ENCODE measurements at places on chromosomes 11 and 22.

- DNase-seq = no peak
These were observed 90.2 kb downstream of the SEZ6L start for GRCh38 chr22:26259510-26259909.

DNA sequence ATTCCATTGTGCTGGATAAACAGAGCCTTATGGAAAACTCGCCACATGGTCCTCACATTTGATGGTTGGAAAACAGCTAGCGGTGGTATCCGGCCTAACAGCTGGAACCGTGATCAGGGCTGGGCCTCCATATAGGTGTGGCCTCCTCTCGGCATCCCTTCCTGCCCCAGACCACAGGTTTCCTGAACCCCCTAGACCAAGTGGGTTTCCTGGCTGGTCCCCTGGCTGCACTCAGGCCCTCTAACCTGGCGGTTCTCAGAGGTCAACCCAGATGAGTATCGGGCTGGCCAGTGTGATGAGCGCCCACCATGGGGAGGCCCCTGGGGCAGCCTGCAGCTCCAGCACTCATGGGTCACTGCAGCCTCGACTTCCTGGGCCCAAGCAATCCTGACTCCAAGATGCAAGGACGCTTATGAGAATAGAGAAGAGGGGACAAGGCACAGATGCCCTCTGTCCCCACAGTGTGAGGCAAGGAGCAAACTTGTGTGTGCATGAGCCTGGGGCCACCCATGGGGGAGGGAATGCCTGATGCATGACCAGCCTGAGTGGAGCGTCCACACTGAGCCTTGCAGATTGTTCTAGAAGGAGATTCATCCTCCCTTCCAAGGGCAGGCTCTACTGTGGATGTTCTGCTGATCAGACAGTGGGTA is 53.4 kb upstream of the WNT7B start:
- DNase-seq = peak; percentile 2

- no peak for DNase-seq
These were observed 40.1 kb upstream of the POU2AF1 start for GRCh38 chr11:111419181-111419580.

DNA sequence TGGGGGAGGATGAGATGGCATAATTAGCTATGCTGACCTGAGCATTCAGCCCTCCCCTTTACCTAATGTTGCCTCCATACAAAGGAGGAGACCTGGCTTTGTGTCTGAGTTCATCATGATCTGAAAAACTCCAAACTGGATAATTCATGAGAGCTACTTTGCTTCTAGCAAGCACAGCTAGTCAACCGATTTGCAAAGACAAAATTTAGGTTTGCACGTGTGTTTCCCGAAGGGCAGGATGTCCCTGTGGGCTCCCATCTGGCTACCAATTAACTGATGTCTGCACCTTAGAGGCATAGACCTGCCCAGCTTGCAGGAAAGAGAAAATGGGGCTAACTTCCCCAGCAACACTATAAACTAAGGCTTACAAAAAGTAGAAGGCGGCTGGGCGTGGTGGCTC is 42.2 kb upstream of the POU2AF1 start:
- no peak for DNase-seq

- no peak for DNase-seq
These were observed 981.0 kb upstream of the FAT3 start for GRCh38 chr11:91243630-91244029.

- no peak for DNase-seq
These were observed 4.7 kb downstream of the CCDC34 start for GRCh38 chr11:27358296-27358695.

DNA sequence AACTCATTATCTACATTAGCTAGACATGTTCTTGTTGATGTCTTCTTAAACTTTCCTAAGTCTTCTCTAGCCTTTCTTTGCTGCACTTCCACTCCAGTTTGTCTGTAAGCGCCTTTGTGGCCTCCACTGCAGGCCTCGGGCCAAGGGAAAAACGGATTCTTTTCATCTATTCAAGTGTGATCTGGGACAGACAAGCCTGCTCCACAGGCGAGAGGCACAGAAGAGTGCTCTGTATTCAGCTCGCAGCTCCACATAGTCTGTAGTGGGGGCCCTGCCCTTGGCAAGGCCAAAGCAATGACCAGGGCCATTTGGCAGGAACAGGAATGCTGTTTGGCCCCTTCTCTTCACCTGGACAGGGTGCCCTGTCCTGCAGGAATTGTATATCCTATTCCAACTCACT is 84.1 kb upstream of the BARX2 start:
- no peak for DNase-seq

- no peak for DNase-seq
These were observed 1068.8 kb downstream of the DLG2 start for GRCh38 chr11:84558085-84558905.

GRCh38 chr11:58152781-58153180 is 27.5 kb upstream of the OR9I1 start:
- no peak for DNase-seq

- DNase-seq = no peak
These were observed 3.0 kb downstream of the DKK3 start for GRCh38 chr11:12005476-12005875.

- no peak for DNase-seq
These were observed 31.3 kb downstream of the LRRC74B start for GRCh38 chr22:21076912-21077625.

GRCh38 chr11:131463649-131464425 is 93.4 kb downstream of the NTM start:
- DNase-seq = no peak

DNA sequence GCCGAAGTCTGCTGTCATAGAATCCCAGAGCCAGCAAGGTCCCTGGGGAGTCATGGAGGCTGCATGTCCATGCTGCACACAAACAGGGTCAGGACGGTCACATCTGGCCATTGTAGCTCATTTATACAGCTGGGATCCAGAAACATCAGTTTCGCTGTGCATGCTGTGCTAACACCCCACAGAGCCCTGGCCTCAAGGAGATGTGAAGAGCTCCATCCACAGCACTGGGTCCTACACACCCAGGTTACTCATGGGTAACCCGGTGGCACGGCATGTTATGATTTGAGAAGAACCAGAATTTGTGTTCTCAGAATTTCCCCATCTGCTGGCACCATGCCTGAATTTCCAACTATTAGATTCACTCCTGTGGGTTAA is 146.3 kb upstream of the ARHGAP20 start:
- DNase-seq = no peak

GRCh38 chr22:20810645-20811044 is 36.7 kb downstream of the SERPIND1 start:
- DNase-seq = no peak

DNA sequence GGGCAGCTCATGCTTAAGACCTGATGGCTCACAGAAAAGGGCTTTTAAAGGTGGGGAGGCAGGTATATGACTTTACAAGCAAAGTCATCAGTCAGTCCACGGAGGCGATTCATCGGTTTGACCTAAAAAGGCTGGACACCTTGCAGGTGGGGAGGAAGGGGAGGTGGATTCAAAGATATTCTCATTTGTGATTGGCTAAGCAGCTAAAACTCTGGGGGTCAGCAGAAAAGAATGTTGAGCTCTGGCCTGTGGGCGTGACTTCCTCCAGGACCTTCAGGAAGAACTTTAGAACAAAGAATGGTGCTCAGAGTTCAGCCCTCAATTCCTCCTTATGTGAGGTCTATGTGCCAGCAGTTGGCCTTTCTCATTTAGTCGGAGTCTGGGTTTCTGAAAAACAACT is 78.3 kb upstream of the LMO1 start:
- DNase-seq = no peak

GRCh38 chr11:126026579-126026978 is 36.1 kb downstream of the CDON start:
- DNase-seq = no peak

DNA sequence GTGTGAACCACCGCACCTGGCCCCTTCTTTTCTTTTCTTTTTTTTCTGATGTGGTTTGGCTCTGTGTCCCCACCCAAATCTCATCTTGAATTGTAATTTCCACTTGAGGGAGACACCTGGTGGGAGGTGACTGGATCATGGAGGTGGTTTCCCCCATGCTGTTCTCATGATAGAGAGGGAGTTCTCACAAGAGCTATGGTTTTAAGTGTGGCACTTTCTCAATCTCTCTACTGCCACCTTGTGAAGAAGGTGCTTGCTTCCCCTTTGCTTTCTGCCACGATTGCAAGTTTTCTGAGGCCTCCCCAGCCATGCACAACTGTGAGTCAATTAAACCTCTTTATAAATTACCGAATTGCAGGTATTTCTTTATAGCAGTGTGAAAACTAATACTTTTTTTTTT is 4.9 kb upstream of the TCN2 start:
- DNase-seq = no peak

GRCh38 chr11:65611758-65612603 is 2.0 kb downstream of the MAP3K11 start:
- DNase-seq = no peak

- no peak for DNase-seq
These were observed 22.1 kb downstream of the OR8G5 start for GRCh38 chr11:124278261-124278660.

GRCh38 chr11:68498321-68498720 is 37.8 kb downstream of the PPP6R3 start:
- DNase-seq = no peak

GRCh38 chr11:76799066-76799804 is 16.1 kb downstream of the TSKU start:
- no peak for DNase-seq

DNA sequence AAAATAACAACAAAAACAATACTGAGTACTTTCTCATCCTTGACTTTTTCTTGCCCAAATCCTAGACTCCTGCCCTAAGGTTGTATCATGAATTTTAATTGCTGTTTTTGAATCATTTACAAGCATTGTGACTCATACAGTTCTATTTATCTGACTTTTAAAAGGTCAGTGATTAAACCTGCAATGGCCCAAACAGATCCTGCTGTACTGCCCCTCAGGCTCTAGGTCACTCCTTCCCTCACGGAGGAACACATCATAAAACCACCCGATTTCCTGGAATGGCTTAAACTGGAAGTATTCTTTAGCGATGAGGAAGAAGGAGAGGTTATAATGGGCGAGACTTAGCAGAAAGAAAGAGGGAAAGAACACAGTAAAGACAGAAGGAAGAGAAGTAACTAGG is 12.3 kb downstream of the ARFGAP3 start:
- DNase-seq = no peak

DNA sequence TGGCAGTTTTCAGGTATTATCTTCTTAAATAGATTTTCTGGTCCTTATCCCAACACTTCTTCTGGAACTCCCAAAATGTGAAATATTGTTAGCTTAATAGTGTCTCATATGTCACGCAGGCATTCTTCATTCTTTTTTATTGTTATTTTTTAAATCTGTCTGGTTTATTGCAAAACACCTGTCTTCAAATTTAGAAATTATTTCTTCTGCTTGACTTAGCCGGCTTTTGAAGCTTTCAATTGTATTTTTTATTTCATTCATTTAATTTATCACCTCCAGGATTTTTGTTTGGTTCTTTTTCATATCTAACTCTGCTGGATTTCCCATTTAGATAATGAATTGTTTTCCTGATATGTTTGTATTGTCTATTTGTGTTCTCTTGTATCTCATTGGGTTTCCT is 49.9 kb downstream of the KCNQ1OT1 start:
- DNase-seq = no peak

- no peak for DNase-seq
These were observed 928 bp upstream of the CRACR2B start for GRCh38 chr11:826836-827145.

GRCh38 chr11:100562128-100562527 is 125.0 kb upstream of the ARHGAP42 start:
- no peak for DNase-seq

DNA sequence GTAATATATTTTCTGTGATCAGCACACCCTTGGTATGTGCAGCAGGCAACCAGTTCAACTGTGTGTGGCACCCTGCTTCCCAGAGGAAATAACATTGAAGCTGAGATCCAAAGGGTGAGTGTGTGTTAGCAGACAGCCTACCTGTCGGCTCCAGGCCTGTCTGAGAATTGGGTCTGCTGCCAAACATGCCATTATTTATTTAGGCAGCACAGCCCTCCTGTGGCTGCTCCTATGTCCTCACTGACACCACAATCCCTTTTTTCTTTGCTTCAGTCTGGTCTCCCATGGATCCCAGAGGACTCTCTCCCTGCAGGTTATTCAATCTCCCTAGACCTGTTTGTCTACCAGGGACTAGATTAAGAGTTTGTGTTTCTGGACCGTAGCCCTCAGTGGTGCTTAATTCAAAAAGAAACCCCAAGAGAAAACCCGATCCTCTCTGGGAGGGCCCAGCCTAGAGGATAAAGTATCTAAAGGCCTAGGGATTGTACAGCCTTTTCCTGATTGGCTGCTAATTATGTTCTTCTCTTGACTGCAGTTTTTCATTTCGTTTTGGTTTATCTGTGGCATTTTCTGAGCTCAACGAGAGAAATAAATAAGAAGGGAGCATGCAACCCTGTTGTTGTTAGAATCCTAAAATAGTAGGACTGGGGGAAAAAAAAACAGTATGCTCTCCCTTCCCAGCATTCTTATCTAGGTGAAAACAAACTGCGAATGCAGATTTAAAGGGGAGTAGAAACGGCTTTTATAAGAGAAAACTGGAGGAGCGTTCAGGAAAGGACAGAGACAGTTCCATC is 24.1 kb downstream of the KCNE3 start:
- no peak for DNase-seq

DNA sequence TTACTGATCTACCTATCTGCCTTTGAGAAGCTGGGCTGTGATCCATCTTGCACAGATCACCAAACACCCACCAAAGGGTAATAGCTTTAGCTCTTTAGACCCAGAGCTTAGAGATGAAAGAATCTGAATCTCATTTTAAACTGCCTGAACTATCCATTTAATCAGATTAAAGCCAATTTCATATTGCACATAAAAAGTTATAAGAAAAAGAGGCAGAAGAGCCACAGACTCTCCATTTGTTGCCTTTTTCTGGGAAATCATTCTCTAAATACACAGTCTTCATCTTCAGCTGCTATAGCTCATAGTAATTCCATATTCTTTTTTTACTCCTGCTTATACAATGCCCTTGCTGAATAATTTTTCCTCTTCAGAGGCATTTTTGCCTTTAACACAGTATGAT is 271.2 kb downstream of the DLG2 start:
- no peak for DNase-seq

DNA sequence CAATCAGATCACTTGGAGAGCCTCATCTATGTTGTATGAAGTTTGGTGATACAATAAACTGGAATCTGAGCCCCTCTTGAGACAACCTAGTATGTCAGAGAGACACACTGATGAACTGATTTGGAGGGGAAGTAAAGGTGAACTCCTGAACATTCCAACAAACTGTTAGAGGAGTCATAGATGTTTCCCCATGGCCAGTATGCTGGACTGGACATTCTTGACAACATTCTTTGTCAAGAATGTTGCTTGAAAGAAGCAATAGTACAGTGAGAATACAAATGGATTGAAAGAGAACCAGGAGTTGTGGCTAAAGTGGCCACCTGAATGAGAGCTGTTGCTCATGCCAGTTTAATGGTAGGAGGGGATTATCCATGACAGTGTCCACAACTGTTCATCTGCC is 588.1 kb downstream of the NELL1 start:
- DNase-seq = no peak

GRCh38 chr11:94590352-94591041 is 23.3 kb downstream of the PIWIL4 start:
- DNase-seq = no peak

Data from ascending aorta (tissue), 2 donors.